Stimulated activated CD8-positive, alpha-beta memory T cell treated with anti-CD3 and anti-CD28 coated beads, Interleukin-7, amount 100 ng/mL, for 24 hours (primary cell): ENCODE measurements at places on chromosomes 16 and 17.

DNA sequence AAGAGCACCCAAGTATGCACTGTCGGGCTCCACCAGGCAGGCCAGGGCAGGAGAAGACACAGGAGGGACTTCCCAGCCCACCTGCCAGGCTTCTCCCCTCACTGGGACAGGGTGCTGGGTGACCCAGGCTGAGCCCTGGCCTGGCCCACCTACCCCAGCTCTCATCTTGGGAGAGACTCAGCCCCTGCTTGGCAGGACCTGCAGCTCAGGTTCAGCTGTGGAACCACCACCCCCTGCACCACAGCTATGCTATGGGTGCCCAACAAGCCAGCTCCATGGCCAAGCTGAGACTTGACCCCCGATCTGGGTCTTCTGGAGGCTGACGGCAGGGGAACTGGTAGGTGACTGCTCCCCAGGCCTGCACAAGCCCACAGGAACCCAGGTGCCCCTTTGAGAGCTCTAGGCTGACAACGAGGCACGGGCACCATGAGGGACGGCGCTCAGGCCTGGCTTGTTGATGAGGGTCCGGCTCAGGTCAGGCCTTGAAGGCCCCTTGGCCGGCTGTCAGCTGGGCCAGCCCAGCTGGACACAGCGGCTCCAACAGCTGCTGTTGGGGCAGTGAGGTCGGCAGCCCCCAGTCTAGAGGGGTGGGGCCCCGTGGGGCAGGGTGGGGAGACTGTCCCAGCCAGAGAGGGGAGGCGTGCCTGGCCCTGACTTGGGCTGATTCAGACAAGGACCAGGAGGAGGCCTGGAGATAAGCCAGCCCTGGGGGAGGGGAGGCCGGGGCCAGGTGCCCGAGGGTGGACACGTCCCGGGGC, 4.6 kb downstream of the RPUSD1 start:
- DNase-seq: no peak

GRCh38 chr17:80461528-80462160, 14.8 kb downstream of the NPTX1 start:
- DNase-seq: no peak

DNA sequence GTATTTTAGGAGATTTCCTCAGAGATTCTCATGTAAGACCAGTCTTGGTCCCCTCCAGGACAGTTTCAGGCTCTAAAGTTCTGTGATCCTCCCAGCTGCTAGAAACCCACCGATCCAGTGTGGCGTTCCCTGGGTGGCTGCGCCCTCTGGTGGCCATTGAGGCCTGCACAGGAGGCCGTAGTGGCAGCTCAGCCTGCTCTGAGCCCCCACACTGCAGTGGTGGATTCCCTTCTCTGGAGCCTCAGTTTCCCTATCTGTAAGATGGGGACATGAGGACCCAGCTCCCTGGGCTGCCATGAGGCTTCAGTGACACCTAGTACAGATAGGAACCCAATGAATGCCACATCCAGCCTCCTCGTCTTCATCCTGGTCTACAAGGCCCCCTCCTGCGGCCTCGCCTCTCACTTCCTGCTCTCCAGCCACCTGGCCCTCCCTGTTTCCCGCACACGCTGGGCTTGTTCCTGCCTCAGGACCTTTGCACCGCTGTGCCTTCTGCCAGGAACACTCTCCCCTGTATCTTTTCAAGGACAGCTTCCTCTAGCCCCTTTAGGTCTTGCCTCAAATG, 16.5 kb downstream of the CCDC102A start:
- peak; percentile 70 for DNase-seq

DNA sequence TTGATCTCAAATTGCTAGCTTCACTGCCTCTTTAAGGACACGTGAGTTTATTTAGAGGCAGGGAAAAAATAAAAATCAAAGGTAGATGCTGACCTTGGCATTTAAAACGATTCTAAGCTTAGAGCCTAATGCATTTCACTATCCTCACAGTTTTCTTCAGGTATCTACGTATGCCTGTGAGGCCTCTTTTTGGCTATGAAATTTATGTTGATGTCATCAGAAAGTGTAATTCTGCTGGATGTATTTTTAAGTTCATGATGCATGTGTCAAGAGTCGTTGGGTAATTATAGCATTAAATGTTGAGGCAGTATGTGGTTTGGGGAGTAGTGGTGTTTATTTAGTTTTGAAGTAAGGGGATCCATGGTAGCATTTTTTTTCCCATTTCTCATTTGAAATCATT, 4.2 kb upstream of the KRTAP3-2 start:
- no peak for DNase-seq

DNA sequence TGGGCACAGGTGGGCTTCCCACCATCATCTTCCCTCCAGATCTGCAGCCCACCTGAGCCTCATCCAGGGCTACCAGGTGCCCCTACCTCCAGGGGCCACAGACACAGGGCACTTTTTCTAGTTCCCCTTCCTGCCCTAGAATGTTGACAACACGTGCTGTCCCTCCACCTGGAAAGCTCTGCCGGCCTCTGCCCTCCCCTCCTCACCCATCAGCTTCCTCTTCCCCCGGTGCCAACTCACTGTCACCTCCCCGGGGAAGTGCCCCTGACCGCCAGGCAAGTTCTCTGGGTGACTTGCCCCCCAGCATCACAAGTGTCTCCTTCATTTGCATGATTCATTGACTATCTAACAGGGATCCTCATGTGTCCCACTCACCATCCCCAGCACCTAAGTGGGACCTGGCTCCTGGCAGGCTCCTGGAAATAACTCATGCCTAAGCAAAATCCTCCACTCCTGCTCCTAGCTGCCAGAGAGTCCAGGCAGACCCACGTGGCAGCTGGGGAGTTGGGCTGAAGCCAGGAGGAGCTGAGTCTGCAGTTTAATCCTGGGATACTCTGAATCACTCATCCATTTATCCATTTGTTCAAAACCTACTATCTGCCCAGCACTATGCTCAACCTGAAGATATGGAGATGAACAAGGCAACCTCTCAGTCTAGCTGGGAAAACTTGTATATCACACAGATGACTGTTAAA, 304.4 kb downstream of the FOXL1 start:
- no peak for DNase-seq

DNA sequence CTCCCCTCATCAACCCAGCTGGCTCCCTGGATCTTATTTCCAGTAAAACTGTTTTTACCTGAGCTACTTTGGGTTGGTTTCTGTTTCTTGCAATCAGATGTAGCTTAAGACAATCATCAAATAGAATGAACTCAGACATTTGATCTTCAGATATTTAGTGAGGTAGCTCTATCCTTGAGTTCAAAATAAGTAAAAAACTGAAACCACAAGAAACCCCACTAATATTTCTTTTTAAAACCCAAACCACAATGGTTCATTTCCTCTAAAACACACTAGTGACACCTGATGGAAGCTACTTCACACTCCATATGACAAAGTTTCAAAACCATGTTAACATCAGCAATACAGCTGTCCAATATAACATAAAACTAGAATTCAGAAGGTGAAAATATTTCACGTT, 37.8 kb downstream of the CACNG1 start:
- DNase-seq: no peak

DNA sequence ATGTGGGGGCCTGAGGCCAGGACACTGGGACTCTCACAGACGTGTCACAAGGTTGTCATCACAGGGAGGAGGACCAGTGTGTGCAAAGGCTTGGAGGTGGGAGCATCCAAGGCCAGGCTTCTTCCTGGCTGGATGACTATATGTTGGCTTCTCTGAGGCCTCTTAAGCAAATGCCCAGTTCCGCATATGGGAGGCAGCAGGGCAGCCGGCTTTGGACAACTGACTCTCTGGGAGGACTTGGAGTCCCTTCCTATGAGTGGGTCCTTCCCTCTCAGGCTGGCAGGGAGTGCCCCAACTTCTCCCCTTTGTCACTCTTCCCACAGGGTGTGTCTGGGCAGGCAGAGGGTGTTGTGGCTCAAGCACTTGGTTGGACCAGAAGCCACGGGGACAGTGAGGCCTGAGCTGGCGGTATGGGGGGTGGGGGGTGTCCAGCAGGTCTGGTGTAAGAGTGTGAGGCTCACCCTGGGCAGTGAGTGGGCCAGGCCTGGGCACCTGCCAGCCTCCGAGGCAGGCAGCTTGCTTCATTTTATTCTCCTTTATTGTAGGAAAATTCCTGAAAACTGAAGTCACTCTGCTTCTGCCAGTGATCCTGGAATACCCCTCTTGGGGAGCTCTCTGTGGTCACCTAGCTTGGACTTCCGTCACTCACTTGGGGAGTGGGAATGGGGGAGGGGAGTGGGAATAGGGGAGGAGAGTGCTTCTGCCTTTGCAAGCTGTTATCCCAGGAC, 14.9 kb downstream of the ADGRG1 start:
- no peak for DNase-seq

- DNase-seq: no peak
These were observed 11.3 kb downstream of the CA5A start for GRCh38 chr16:87924811-87925670.

DNA sequence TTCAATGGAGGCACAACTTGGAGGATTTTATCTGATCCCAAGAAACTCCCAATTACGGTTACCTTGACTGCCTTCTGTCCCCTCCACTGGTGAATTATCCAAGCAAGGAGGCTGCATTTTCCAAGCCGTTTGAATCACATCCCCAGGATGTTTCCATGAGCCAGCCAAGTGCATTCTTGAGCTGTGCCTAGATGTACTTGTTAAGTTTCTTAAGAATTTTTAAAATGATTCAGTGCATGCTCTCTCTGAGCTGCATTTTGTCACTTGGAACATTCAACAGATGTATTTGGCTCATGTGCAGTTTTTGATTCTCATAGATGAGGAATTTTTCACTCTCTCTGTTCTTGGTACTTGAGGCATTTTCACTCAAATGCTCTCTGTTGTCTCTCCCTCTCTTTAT, 202.6 kb upstream of the MYOCD start:
- DNase-seq: no peak

GRCh38 chr17:38322156-38322779, 21.5 kb downstream of the GPR179 start:
- DNase-seq: peak; percentile 48

DNA sequence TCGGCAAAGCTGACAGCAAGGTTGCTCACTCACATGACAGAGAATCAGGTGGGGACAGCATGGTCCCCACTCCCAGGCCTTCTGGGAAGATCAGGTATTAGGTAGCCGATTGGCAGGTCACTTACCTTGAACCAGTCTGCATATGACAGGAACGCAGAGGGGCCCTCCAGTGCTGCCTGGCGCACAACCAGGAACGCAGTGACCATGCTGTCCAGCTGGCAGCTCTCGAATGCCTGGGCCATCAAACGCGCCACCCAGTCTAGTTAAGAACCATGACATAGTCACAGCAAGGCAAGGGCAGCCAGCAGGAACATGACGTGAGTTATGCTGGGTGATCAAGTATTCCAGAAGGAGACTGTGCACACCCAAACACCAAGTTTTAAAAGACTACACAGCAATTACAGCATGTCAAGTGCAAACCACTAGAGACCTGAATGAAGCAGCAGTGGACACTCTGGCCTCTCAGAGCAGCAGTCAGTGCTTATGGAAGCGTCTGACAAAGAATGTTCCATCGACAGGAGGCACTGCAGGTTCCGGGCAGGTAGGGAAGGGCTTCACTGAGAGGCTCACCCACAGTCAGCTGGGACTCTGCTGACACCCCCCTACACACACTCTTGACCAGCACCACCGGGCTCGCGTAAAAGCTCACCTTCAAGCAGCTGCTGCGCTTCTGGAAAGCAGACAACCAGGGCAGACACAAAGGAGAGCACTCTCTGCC, 25.0 kb downstream of the FANCA start:
- no peak for DNase-seq

DNA sequence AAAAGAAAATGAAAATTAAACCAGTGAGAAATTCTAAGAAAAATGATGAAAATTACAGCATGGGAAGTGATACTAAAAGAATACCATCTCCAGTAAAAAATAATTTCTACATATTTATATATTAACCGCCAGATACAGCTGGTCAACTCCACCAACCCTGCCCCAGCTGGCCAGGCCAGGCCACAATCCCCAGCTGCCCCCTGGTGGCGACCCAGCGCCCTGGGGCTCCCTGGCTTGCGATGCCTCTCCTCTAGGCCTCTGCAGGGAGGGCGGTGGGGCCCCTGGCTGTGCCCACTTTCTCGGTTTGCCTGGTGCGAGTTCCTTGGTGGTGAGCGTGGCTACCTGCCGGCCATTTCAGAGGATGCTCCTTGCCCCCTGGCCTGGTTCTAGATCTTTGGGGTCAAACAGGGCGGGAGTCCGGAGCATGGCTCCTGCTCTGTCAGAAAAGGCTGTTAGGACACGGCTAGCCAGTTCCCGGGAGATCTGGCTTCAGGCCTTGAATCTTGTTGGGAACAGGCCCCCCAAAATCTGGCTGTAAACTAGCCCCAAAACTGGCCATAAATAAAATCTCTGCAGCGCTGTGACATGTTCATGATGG, 14.5 kb downstream of the GLIS2 start:
- peak; percentile 40 for DNase-seq

DNA sequence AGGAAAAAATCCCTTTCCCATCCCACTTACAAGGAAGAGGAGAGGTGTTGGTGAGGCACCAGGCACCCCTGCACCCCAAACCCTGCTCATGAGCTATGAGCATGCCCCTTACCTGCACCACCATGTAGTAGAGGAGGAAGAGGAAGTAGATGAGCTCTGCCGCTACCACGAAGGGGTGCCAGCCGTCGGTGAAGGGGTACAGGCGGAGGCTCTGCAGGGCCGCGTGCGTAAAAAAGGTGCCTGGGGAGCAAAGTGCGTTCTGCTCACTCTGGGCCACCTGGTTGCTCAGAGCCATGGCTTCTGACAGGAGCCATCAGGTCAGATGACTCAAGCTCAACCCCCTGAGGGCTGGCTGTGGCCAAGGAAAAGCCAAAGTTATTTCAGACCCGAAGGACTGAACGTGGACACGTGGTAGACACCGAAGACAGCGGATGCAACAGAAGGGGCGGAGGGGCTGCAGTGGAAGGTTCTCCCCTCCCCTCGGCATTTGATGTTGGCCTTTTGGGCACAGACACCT, 25.3 kb upstream of the GCSH start:
- no peak for DNase-seq

- no peak for DNase-seq
These were observed 3.5 kb downstream of the PPL start for GRCh38 chr16:4933433-4933832.

GRCh38 chr16:3171181-3171854, 16.7 kb upstream of the OR1F1 start:
- no peak for DNase-seq

- DNase-seq: no peak
These were observed 5.0 kb downstream of the PROCA1 start for GRCh38 chr17:28706471-28707338.

- peak; percentile 48 for DNase-seq
These were observed 504 bp downstream of the SRSF1 start for GRCh38 chr17:58006560-58006923.

DNA sequence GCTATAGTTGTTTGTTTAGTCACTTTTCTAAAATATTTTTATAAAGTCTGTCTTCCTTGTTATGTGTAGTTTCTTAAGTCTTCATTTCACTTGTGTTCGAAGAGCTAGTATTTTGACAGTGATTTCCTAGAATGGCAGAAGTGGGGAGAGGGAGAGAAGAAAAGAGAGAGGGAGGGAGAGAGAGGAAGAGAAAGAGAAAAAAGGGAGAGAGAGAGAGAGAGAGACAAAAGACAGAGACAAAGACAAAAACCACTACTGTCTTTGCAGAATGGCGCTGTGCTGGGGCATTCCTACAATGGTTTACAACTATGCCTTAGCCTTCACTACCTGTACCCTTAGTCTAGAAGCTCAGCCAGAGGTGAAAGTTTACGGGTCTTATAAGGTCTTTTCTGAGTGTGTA, 90.5 kb downstream of the CA4 start:
- no peak for DNase-seq

GRCh38 chr16:4513086-4513860, 25.3 kb downstream of the CDIP1 start:
- no peak for DNase-seq

GRCh38 chr17:80942423-80943345, 49.0 kb upstream of the CHMP6 start:
- DNase-seq: no peak
